ENCODE measurements at places on chromosomes 4 and X.

- no peak for DNase-seq
Observed at GRCh38 chrX:63869506-63869905, 84.5 kb upstream of the ARHGEF9 start.

GRCh38 chrX:138037548-138037947 is 471.6 kb downstream of the ZIC3 start:
- no peak for DNase-seq

- DNase-seq = no peak
Observed at GRCh38 chr4:38621831-38622230, 42.2 kb upstream of the KLF3 start.

DNA sequence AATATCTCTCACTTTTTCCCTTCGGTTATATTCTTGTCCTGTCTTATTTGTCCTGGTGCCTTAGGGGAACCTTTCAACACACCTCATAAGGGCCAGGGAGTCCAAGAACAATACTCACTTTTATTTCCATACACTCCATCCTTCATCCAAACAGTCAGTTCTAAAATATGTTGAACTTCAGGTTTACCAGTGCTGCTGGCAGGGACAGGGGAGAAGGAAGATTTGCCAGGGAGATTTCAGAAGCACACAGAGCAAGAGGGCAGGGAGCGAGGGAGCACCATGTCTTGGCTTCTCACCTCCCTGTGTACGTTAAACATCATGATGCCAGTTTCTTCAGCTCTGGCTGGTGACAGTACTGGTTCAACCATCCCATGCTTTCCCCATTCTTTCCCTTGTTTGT is 631.1 kb upstream of the FAT1 start:
- no peak for DNase-seq

DNA sequence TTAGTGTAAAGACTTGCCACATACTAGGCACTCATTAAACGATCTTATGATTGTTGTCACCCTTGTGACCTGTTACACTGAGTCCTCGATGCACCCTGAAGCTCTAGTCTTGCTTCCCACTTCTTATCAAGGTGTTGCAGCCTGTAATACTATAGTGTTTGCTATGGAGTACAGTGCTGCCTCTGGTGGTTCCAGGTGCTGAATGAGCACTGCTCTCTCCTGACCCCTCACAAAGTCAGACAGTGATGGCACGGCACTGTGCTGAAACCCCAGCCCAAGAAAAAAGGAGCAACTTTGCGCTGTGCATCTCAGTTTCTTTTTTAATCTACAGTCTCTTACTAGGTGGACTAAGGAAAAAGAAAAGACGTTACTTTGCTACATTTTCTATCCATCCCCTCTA is 106.3 kb downstream of the GC start:
- no peak for DNase-seq

DNA sequence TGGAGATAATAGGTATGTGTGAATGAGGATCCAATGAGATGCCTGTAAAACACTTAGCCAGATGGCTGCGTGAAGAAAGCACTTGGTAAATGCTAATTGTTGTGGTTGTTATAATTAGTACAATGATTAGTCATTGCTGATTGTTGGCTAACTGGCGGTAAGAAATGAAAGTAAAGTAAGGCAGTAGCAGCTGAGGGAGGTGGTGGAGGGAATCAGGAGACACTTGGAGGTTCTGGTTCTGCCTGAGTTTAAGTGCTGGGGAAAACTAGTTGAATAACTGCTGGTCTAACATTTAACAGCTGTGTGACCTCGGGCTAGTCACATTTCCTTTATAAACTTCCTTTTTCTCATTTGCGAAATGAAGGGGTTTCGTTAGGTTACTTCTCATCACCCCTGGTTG is 30.9 kb downstream of the CD38 start:
- no peak for DNase-seq

GRCh38 chrX:45992402-45993123 is 552.7 kb downstream of the ZNF674 start:
- no peak for DNase-seq

GRCh38 chr4:159823743-159824142 is 720.9 kb downstream of the RAPGEF2 start:
- no peak for DNase-seq

GRCh38 chr4:73828956-73829355 is 7.5 kb upstream of the CXCL6 start:
- DNase-seq = no peak

GRCh38 chr4:90142081-90142480 is 14.9 kb downstream of the CCSER1 start:
- no peak for DNase-seq

DNA sequence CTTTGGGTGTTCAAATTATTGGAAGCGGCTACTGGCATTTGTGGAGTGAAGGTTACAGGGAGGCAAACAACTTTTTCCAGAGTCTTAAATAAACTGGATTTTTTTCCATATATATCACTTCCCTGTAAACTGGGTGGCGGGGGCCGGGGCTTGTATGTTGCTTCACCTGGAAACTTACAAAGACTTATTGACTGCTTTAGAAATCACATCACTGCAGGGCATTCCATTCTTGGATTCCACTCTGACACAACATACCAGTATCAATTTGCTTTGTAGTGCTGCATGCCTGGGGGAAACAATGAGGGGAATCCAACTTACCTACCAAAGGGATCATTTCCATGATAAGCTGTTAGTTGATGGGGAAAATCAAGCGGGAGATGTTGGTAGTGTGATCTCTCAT is 21.7 kb upstream of the FAM156A start:
- DNase-seq = no peak

- DNase-seq = no peak
Observed at GRCh38 chrX:130287071-130287770, 18.5 kb upstream of the ZNF280C start.

GRCh38 chr4:183936047-183936446 is 30.9 kb downstream of the STOX2 start:
- no peak for DNase-seq

DNA sequence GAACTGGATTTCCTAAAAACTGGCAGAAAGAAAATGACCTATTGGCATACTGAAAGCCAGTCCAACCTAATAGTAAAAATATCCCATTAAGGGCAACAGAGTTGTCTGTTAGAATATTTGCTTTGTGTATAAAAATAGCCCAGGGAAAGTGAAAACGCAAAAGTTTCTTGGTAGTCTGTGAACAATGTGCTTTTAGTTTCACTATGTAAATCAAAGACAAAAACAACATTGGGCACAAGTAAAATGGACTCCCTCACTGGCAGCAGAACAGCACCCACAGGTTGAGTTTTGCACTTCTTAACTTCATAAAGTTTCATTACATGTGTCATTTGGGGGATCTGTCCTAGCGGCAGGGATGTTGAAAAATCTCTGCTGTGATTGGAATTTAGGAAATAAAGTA is 4.3 kb upstream of the FGG start:
- DNase-seq = no peak

DNA sequence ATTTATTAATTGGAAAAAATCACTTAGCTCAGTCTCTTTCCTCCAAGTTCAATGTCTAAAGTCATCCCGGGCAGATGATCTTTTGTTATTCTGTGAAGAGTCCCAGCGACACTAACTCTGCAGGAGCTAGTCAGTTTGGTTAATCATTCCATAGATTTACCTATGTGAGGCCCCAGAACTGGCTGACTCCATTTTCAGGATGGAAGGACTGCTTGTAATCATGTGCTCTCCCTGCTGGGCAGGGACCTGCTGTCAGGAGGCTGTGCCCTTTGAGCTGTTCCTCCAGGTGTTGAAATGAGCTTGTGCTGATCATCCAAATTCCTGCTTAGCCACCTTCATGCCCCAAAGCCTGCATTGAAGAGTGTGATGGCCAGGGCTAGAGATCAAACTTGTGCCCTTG is 169.8 kb downstream of the NHS start:
- DNase-seq = no peak

GRCh38 chr4:121973816-121974215 is 22.0 kb upstream of the TRPC3 start:
- DNase-seq = no peak

GRCh38 chrX:14496674-14497073 is 32.7 kb upstream of the GLRA2 start:
- DNase-seq = no peak

DNA sequence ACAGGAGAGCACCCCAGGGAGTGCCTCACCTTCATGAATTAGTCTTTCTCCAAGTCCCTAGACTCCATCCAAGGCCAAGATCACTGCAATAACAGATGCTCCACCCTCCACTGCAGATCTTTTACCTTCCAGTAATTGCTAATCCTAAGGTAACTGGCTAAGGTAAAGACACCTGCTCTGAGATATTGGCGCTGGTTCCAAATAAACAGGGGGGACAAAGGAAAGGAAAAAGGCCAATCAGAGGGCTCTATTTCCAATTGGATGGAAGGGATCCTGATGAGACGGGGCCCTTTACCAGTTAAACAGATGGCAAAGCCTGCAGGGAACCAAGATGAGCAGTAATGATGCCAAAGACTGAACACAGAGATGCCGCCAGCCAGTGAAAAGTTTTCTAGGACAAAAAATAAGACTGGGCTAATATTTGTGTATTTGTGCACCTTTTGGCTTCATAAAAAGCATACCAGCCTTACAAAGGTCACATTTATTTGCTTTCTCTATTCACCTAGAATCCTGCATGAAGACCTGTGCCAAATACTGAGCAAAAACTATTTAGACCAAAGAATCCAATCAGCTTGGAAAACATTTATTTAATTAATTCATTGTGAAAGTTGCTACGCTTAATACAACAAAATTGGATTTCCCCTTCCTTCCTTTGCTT is 148.5 kb downstream of the PPP3CA start:
- no peak for DNase-seq

DNA sequence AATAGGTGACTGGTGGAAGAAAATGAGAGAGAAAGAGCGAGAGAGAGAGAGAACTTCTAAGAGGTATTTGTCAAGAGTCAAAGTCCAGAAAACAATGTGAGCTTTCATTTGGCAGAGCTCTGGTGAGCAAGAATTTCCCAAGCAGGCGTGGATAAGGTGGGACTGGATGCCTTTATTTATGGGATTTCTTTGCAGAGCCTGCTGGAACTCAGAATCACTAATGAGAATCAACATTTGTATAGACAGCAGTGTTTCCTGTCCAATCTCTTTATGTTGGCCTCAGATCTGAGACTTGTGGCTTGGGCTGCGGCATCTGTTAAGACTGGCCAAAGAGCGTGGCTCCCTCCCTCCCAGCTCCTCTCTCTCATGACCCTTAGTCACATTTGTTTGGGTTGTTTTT is 67.9 kb upstream of the TBL1X start:
- no peak for DNase-seq

DNA sequence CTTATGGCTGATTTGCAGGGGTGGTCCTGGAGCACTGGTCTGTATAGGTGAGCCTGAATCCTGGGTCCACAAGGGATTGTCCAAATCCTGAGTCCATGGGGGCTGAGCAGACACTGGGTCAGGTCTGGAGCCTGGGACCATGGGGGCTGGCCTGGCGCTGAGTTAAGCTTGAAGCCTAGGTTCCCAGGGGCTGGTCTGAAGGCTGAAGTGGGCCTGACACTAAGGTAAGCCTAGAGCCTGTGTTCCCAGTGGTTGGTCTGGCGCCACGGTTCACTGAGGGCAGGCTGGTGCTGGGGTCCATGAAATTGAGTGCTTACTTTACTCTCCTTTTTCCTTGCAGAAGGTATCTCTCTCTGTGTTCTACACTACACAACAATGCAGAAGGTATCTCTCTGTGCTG is 155.8 kb downstream of the RBM46 start:
- DNase-seq = no peak

DNA sequence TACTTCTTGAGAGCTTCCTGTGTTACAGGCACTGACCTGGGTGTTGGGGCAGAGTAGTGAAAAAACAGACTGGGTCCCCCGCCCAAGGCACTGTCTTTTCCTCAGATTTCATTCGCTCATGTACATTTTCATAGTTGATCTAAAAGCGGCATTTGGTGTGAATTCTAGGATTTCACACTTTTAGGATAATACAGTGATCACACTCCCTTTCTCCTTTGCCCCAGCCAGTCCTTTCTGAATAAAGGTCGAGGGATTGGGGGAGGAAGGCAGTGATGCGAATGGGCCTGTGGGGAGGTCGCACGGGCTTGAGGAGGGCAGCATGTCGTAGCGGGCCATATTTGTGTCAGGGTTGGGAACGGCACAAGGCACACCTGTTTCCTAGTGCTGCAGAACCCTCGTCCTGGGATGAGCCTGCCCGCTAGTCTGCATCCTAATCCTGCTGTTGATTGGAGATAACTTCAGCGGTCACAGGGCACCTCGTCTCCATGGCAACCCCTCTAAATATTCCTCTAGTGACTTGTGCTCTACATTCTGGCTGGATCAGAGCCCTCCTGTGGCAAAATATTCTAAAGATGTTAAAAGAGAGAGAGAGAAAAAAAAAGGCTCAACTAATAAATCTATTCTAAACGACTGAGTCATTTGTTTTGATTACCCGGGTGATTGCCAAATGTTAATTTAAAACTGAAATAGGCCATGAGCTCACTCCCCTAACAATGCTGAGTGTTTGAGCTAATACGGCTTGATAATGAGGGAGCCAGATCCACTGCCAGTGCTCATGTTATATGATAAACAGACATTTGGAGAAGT is 21.8 kb downstream of the FHL1 start:
- peak; percentile 57 for DNase-seq

DNA sequence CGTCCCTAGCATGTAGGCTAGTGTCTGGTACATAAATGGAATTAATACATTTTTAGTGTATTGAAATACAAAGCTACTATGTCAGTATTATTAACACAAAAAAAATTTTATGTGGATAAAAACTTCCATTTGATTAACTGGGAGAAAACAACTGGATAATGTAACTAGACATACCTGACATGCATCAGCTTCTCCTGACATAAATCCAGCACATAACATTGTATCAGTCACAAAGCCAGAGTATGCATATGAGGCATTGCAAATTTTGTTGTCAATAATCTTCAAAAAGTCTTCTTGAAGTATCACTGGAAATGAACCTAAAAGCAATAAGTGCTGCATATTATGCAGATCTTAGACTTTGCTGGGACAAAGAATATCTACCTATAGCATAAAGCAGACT is 16.9 kb downstream of the TMPRSS11B start:
- DNase-seq = no peak

GRCh38 chrX:2445662-2446623 is 54.8 kb downstream of the DHRSX start:
- DNase-seq = no peak

DNA sequence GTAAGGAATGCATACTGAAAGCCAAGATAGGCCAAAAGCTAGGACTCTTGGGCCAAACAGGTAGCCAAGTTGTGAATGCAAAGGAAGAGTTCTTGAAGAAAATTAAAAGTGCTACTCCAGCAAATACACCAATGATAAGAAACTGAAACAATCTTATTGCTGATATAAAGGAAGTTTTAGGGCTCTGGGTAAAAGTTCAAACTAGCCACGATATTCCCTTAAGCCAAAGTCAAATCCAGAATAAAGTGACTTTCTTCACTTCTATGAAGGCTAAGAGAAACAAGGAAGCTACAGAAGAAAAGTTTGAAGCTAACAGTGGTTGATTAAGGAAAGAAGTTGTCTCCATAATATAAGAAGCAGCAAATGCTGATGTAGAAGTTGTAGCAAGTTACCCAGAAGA is 397.6 kb downstream of the PACRGL start:
- no peak for DNase-seq

- DNase-seq = no peak
Observed at GRCh38 chr4:36353998-36354397, 72.6 kb downstream of the DTHD1 start.

DNA sequence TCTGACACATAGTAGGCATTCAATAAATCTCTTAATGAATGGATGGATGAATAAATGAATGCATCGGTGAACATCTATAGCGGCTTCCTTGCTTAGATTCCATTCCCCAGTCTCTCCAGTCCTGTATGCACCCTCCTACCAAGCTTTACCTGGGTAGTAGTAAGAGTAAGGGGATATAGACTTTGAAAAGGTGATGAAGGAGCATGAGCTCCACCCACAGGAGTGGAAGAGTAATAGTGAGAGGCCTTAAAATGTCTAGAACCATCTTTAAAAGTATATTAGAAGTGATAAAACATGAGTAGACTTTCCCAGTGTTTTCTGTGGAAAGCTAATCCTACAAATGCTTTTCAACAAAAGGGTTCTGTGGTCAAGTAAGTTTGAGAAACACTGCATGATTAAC is 35.5 kb upstream of the GPC3 start:
- DNase-seq = no peak

All from adrenal gland (tissue), 19 donors.